Midbrain (tissue), 1 donor: ENCODE measurements at places on chromosomes 12 and 14.
A peak's percentile ranks its signal among the peaks of the same experiment; 100 is the strongest.

- peak; percentile 40 for DNase-seq
Measured at GRCh38 chr12:80186727-80187217, 87.4 kb downstream of the OTOGL start.

GRCh38 chr12:51390891-51391282 lies 319 bp downstream of the GALNT6 start:
- DNase-seq: peak; percentile 63

- DNase-seq: no peak
Measured at GRCh38 chr12:92292016-92292415, 146.4 kb upstream of the BTG1 start.

GRCh38 chr14:28482251-28483040 lies 284.1 kb upstream of the FOXG1 start:
- no peak for DNase-seq

DNA sequence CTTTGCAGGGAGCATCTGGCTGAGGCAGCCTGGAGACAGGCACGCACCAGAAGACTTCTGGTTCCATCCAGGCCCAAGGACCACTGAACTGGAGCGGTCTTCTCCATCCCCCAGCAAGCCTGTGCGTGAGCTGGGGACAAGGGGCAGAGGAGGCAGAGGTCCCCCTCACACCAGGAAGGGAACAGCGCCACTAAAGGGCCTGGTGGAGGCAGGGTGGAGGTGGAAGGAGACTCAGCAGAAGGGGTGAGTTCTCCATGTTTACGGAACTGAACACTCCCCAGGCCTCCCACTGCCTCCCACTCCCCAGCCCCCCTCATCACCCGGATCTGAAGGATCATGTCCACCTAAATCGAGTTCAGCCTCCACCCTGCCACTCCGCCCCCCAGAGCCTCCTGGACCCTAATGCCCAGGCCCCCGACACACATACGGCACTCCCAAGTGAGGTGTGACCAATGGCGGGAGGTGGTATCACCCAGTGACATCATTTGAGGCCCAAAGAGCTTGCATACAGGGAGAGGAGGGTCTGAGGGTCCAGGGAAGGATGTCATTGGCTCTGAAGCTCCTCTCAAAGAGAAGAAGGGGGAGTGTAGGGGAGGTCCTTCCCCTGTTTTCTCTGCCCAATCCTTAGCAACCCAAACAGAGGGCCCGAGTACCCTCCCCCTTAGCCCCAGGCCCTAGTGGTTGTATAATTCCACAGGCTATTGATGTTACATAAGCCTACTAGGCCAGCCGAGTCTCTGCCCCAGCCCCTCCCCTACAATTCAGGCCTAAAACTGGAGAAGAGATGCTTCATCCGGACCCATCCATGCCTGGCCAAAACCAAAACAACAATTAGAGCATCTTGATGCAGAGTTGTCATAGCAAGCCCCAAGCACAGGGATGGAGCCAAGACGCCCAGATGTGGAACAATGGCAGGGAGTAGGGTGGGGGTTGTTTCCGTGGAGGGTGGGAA lies 1.0 kb downstream of the FAIM2 start:
- DNase-seq: peak; percentile 68

GRCh38 chr12:121678305-121678704 lies 8.9 kb upstream of the MORN3 start:
- no peak for DNase-seq
